ENCODE measurements at places on chromosomes 13 and 19.

DNA sequence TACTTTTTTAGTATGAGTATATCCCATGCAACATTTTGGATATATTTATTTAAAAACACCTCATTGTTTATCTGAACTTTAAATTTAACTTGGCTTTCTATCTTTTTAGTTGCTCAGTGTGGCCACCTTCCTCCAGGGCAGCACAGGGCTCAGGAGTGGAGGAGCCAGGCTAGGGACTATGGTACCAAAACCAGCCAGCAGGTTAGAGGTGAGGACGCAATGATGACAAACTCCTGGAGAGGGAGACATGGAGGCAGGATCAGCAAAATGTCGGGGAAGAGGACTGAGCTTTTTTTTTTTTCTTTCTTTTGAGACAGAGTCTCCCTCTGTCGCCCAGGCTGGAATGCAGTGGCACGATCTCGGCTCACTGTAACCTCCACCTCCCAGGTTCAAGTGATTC, 29.6 kb upstream of the CALM3 start:
- no peak for DNase-seq

- DNase-seq: no peak
Measured at GRCh38 chr19:43748205-43748594, 6.6 kb downstream of the SMG9 start.

- DNase-seq: peak; percentile 8
Measured at GRCh38 chr19:18558202-18558555, 509 bp downstream of the KXD1 start.

DNA sequence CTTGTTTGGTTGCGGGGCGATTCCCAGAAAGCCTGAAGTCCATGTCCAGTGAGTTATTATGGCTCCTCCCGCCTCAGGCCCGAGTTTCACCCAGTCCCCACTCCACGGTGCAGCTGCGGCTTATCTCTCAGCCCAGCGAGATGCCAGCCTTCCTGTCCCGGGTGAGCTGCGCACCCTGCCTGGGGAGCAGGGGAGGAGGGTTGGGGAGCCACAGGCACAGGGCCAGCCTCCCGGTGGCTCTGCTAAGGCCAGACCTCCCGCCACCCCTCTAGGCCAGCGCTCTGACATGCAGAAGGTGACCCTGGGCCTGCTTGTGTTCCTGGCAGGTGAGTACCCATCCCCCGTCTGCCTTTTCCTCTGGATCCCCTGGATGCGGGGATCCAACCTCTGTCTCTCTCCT, 3.5 kb downstream of the FXYD3 start:
- no peak for DNase-seq

- no peak for DNase-seq
Measured at GRCh38 chr19:51547397-51548212, 16.1 kb upstream of the SIGLEC6 start.

DNA sequence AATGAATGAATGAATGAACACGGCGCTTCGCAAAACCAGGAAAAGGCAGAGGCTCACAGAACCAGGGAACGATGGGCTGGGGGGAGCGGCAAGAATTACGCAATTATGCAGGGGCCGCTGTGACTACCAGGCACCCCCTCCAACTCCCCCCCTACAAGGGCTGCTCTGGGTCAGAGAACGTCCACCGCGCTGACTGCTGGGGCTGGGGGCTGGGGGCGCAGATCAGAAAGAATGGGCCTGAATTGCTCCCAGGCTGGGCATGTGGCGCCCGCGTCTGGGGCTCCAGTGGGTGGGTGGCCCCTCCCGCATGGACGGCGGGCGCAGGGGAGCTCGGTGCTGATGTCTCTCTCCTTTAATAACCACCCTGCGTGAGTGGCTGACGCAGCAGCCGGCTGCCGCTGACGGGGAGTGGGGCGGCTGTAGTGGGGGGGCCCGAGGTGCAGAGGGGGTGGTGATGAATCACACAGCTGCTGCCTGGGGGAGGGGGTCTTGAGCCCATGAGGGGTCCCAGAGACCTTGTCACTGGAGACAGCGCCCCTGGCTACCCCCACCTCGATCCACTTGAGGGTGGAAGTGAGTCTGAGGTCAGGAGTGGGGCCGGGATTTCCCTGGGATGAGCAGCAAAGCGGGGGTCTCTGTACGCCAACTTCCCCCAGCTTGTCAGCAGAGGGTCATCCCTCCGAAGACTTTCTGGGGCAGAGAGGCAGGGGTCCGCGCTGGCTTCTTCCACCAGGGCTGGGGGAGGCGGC, 1.5 kb upstream of the CIRBP start:
- no peak for DNase-seq

DNA sequence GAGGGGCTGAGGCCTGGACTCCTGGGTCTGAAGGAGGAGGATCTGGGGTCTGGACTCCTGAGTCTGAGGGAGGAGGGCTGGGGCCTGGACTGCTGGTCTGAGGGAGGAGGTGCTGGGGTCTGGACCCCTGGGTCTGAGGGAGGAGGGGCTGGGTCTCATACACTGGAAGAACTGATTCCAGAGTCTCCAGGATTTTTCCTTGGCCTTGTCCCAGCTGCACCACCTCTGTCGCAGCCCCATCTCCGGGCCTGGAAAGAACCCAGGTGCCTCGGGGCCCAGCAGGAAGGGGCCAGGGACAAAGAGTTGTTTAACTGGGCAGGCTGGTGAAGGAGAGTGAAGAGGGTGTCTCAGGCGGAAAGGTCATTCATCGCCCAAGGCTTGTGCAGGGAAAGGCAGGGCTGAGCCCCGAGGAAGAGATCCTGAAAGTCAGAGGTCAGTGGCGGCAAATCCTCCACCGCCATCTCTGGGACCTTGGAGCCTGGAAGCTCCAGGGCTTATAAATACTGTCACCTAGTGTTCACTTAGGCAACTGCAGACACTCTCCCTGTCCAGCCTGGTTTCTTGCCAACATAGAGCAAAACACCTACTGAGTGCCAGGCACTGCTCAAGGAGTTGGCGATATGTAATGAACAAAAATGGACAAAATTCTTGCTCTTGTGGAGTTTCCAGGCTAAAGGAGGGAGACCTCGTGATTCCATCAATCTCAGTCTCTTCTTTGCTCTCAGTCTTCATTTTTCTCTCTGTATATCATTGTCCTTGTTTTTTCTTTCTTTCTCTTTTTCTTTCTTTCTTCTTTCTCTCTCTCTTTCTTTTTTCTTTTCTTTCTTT, 4.4 kb upstream of the KCNN4 start:
- peak; percentile 20 for DNase-seq

- DNase-seq: no peak
Measured at GRCh38 chr13:43363156-43363953, 340.0 kb downstream of the DNAJC15 start.

DNA sequence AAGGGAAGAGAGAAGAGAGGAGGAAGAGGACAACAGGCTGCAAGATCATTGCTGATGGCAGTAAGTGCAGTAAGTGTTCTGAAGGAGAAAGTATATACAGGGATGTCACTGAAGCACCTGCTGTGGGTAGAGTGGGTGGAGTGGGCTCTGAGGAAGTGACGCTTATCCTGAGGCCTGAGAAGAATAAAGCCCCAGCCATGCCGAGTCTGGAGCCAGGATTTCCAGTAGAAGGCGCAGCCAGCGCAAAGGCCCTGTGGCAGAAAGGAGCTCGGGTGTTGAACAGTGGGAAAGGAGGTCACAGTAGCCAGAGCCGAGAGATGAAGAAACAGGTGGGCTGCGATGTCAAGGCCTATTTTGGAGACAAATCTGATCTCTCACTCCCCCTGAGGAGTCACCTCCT, 31.8 kb upstream of the ADGRE5 start:
- DNase-seq: no peak

DNA sequence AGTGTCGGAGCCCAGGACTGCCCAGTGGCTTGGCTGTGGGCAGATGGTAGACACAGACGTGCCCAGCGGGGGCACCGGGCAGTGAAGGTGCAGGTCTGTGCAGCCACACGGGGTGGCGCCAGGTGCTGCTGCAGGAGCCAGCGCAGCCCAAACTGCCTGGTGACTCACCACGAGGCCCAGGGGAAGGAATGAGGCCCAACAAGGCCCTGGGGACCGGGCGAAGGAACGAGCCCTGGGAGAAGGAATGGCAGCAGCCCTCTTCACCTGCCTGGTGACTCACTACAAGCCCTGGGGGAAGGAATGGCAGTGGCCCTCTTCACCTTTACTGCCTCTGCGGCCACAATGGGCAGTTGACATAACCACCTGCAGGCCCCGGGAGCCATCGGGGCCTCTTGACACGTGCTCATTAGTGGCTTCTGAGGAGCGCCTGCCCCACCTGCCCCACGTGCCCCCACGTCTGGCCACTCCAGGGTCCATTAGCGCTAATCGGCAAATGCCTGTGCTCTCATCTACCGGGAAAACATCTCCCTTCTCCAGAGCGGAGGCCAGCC, 9.3 kb downstream of the MED16 start:
- DNase-seq: no peak

- DNase-seq: peak; percentile 22
Measured at GRCh38 chr19:2461751-2462634, 5.2 kb upstream of the LMNB2 start.

DNA sequence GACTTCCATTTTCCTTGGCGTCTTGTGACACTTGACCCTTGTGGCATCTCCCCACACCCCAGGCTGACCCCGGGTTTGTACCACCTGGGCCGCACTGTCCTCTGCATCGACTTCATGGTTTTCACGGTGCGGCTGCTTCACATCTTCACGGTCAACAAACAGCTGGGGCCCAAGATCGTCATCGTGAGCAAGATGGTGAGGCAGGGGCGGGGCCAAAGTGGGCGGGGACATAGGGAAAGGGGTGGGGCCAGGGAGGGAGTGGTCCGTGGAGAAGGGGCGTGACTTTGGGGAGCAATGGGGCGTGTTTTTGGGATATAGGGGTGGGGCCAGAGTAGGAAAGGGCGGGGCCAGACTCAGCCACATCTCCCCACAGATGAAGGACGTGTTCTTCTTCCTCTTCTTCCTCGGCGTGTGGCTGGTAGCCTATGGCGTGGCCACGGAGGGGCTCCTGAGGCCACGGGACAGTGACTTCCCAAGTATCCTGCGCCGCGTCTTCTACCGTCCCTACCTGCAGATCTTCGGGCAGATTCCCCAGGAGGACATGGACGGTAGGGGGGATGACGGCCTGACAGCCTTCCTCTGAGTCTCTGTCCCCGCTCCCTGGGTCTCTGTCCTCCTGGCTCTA, 42.8 kb downstream of the TRPM4 start:
- no peak for DNase-seq

GRCh38 chr13:45907503-45907902, 56.0 kb upstream of the SIAH3 start:
- no peak for DNase-seq

DNA sequence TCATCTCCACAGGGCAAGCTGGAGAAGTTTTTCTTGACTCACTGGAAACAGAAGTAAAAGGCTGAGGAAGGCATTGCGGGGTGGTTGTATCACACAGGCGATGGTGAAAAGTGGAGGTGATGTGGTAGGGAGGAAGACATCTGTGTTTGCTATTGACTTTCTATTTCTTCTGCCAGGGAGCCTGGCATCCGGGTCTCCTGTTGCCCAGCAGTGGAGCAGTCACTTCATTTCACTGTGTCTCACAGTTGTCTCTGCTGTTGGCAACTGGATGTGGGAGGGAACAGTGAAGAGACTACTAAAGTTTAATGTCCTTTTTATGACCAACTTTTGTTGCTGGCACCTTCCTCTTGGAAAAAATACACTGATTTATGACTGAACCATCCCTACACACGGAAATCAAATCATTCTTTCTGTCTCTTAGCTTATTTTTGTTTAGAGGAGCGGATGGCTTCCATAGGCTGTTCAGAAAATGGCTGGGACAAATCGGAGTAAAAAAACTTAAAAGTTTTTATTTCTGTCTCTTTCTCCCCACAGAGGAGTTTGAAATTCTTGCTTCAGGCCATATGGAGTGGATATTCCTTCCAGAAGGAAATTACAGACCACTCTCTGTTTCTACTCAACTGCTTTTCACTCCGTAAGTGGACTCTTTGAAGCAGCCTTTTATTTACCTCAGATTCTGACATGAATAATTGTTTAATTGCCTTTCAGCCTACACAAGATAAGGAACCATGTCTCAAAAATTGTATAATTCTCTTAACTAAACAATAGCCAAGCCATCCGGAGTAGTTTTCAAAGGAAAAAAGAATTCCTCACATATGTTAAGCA, 23.8 kb upstream of the MEDAG start:
- no peak for DNase-seq

DNA sequence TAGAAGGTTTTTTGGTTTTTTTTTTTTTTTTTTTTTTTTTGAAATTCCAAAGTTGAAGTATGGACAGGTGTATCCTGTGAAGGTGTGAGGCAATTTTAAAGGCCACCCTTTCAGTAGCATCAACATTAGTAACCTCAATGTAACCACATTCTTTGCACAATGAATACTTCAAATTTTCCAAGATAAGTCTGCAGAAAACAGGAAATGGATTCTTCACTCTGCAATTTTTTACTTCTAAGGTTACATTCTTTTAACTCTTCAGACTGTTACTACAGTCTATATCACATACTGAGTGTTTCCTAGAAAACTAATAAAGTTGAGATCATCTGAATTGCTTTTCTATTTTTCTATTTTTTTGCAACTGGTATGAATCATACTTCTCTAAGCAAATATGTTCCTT, 569.0 kb upstream of the GPC6 start:
- no peak for DNase-seq

- DNase-seq: no peak
Measured at GRCh38 chr13:61029064-61029463, 386.6 kb downstream of the PCDH20 start.

DNA sequence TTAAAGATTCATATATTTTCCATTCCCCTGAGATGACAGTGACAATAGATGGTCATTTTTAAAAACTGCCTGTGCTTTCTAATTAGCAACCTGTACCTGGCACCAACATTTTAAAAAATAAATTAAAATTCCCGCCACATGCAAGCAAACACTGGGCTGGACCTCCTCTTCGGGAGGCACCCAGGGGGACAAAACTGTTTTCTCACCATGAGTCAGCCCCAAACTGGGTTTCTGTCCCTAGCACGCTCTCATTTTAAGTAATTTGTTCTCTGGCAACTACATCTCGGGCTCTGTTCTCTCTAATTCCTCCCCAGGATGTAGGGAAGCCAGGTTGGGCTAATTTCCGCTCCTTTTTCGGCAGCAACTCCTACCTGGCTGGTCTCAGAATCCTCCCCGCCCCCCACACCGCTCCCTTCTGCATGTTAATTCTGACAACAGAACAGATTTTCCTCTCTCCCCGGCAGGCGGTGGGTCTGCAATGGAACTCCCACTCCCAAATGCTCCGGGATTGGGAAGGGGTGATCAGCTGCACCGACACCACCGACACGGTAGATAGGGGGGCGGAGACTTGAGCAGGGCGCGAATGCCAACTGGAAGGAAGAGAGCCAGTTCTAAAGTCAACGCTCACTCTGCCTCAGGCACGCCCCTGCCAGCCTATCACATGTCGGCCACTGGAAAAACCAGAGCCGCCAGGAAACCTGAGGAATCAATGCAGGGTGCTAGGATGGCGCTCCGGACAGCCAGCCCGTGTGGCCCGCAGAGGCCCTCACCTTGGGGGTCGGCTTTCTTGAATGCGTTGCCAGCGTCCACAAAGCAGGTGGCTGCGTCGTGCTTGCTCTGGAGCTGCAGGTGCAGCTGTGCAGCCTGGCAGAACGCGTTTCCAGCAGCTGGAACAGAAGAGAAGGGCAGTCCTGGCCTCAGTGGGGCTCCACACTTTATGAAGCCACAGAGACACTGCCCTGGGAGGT, 14.7 kb downstream of the NAPA start:
- no peak for DNase-seq

- peak; percentile 44 for DNase-seq
Measured at GRCh38 chr19:40252395-40252794, 25.9 kb upstream of the CCNP start.
